ENCODE measurements at places on chromosomes 11 and 22.
A peak's percentile ranks its signal among the peaks of the same experiment; 100 is the strongest.

DNA sequence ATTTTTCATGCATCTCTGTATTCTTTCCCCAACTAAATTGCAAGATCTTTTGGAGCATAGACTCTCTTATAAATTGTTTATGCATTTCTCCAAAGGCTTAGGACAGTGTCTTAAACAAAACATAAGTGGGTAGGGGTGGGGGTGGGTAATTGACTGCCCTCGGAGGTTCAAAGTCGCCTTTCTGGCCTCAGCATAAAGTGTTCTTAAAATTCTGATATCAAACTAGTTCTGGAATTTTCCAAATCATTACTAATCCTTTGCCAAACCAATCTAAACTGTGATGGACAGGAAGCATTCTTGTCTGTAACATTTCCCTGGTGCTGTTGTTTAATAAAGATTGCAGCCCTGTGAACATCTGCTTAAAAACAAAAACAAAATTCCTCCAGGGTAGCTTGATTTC, 61.8 kb upstream of the FAT3 start:
- no peak for DNase-seq

- DNase-seq: no peak
Observed at GRCh38 chr22:47898946-47899345, 1136.5 kb downstream of the TBC1D22A start.

DNA sequence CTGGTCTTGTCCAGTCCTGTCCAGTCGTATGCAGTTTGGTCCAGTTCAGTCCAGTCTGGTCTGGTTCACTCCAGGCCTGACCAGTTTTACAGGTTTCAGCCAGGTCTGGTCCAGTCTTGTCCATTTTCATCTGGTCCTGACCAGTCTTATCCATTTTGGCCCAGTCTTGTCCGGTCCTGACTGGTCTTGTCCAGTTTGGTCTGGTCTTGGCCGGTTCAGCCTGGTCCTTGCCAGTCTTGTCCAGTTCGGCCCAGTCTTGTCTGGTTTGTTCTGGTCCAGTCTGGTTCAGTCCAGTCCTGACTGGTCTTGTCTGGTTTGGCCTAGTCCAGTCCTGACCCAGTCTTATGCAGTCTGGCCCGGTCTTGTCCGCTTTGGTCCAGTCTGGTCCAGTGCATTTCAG, 380.2 kb downstream of the OR4C45 start:
- DNase-seq: no peak

DNA sequence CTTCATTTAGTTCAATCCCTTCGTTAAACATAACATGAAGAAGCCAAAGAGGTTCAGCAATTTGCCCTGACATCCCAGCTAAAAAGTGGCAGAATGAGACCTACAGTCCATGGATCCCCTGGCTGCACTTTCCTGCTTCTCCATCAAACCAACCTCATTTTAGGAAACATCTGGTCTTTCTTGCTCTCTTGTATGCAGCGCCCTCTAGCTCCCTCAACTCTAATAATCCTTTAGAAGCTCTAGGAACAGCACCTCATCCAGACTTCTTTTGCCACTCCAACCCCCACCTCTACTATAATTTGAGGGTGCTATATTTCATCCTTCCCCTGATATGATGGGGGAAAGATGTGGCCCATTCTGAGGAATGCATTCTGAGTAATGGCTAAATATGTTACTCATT, 7.4 kb downstream of the CNTF start:
- DNase-seq: peak; percentile 86

GRCh38 chr11:133531458-133531857, 843 bp downstream of the OPCML start:
- no peak for DNase-seq

DNA sequence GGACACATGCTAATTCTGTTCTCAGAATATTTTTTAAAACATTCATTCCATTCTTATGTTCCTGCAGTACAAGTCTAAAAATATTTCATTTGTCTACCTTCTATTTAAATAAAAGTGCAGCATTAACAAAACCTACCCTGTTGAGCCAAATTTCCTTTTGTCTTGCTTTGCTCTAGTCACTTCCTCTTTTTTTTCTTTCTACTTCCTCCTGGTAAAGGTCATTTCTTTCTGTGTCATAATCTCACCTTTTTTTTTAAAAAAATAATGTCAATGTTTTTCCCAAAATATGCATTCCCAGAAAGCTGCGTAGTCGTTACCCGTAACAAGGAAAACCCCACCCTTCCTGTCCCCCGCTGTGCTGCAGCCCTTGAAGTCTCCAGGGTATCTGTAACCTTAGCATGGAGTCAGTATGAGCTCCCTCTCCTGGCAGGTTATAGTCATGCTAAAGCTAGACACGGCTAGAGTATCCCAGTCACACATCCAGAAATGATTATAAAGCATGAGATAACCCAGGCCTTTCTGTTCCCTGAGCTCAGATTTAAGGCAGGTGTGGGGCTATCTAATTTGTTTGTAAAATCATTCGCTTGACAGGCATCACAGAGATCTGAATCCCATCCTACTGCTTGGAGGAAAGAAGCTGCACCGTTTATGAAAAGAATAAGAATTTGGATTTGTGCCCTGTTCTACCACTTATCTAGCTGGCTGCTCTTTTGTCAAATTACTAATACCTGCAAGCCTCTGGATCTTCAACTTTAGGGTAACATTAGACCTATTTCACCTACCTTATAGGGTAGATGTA, 51.1 kb upstream of the EED start:
- peak; percentile 91 for DNase-seq

DNA sequence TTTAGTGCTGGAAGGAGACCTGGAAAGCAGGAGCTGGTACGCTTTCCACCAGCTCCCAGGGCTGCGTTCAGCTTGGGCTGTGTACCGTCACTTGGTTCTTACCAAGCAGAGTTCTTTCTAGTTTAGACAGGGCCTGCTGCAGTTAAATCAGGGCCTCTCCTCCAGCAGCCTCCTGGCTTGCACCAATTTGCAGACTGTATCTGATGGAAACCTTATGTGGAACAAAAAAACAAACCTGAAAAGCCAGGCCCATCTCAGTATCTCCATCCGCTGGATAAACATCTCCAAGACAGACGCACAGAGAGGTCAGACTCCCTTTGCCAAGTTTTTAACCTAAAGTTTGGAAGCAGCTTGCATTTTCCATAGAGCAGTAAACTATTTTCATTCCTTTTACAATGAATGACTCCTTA, 288.6 kb upstream of the SORL1-AS1 start:
- peak; percentile 42 for DNase-seq

- no peak for DNase-seq
Observed at GRCh38 chr11:100573911-100574513, 113.1 kb upstream of the ARHGAP42 start.

GRCh38 chr11:6323291-6323905, 3.1 kb upstream of the CAVIN3 start:
- DNase-seq: no peak

GRCh38 chr11:3927129-3927796, 71.8 kb downstream of the STIM1 start:
- DNase-seq: no peak

DNA sequence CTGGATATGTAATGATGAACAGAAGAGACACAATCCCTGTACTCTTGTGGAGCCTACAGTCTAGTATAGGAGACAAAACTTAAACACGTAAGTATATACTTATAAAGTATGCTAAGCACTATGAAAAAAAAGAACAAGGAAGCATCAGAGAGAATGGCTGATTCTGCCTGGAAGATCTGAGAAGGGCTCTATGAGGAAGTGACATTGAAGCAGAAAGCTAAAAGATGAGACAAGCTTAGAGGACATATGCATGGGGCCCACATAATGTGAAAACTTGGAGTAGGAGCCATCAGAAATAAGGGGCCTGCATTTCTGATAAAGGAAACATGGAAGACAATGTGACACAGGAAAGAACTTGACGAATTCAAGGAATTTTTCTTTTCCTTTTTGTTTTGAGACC, 16.6 kb downstream of the SAA1 start:
- no peak for DNase-seq

GRCh38 chr22:50481045-50481439, 301 bp upstream of the ADM2 start:
- DNase-seq: no peak

DNA sequence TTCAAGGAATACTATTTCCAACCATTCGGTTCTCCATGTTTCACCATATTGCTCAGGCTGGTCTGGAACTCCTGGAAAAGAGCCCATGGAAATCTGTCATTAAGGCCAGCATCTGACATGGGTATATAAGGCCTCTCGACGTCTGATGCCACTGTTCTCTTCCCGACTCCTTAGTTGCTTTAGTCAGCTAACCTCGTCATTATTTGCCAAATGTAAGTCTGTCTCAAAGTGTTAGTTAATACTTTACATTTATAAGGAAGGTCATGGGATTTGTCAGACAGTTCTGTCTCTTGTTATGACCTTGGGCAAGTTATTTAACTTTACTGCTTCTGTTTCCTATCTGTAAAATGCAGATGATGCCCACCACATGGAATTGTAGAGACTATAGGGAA, 1.6 kb downstream of the MRPL48 start:
- no peak for DNase-seq

GRCh38 chr11:2525166-2525861, 80.5 kb downstream of the KCNQ1 start:
- DNase-seq: no peak

DNA sequence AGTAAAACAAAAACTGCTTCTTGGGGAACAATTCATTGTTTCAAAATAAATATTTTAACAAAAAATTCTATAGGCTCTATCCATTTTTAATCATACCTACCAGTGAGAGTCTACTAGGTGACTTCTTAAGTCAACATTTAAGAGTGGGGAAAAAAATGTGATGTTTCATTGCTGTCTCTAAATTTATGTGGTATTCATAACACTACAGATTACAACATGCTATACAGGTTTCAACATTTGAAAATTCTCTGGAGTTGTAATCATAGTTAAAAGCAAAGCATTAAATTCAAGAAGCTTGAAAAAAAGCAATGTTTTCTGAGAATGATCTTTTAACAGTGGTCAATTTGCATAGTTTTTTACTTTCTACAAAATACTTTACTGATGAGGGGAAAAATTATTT, 18.3 kb downstream of the SBF2 start:
- DNase-seq: peak; percentile 43

DNA sequence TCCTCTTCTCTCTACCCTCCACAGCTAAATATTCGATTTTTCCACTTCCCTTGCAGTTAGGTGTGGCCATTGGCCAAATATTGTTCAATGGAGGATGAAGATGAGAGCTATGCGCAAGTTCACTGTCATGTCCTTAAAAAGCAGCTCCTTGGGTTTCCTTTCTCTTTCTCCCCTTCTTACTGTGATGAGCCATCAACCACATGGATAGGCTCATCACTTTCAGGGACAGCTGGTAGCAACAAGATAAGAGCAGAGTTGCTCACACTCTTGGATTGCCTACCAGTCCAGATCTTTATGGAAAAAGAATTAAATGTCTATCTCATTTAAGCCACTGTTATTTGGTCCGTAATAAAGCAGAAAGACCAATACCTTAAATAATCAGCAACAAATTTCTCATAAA, 377.0 kb downstream of the DDX10 start:
- no peak for DNase-seq

DNA sequence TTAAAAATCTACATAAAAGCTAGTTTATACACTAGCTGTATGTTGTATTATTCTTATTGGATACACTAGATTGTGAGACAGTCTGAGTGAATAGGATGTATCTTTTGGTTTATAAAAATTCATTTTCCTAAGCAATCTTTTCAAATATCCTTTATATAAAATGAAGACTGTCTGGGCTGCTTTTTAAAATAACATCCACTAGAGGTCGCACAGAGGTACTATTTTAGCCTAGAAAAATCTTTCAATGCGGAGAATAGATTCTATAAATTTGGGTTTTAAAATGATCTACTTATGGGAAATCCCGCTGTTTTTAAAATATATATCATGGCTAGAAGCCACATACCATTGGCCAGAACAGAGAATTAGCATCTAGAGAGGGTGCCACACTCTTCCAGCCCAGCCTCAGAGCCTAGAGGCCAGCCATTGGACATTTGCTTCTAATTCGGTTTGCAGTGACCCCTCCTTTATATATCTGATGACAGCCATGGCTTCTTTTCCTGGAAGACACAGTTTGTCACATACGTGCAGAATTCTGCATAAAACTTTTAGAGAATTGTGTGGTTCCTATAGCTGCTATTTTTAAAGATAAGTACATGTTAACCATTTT, 7.3 kb downstream of the C11orf97 start:
- peak; percentile 62 for DNase-seq

DNA sequence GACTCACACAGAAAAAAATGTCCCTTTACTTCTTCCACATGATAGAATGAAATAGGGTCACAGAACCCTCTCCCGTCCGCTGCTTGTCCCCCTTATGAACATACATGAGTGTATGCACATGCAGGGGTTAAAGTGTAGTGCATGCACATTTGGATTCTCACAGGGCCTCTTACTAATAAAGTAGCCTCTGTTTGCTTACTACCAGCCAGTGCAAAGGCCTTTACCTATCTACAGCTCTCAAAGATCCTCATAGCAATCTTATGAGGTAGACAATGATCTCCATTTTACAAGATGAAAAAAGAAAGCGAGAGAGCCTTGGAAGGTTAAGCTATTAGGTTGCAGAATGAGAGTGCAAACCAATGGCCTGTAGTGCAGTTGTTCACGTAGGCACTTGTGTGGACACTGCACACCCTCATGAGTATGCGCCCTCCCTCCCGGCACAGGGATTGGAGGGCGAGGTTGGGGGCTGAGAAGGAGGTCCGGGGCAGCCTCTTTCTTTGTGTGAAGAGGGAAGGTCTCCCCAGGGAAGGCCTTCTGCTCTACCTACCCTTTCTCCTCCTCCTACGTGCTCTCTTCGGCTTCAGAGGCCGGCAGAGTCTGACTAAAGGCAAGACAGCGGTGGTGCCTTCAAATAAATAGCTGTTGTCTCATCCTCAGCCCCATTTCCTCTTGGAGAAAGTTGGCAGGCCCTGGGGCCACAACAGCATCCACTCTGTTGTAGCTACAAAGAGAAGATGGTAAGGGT, 91.3 kb downstream of the CEP164 start:
- DNase-seq: no peak

GRCh38 chr11:18384157-18384641, 10.2 kb upstream of the LDHA start:
- peak; percentile 92 for DNase-seq

- no peak for DNase-seq
Observed at GRCh38 chr11:113628912-113629311, 77.2 kb downstream of the TMPRSS5 start.

DNA sequence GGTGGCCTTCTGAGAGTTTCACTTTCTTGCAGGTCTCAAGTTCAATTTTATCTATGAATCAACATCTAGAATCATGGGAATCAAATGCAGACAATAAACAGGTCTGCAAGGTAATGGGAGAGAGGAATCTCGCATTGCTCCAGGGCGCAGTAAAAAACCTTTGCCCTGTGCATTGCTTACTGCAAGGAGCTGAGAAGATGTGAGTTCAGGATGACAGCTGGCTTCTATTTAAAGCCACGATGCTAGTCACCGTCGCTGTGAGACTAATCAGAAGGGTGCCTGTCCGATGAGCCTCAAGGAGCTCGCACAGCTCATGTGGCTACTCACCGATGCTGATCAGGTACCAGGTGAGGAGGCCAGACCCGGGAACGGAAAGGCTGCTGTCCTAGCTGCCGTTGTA, 30.2 kb upstream of the APOA1 start:
- no peak for DNase-seq

- DNase-seq: no peak
Observed at GRCh38 chr22:48279461-48279756, 1517.0 kb downstream of the TBC1D22A start.

All from choroid plexus epithelial cell (primary cell).